Mammary epithelial cell (primary cell): ENCODE measurements at places on chromosomes 7 and 10.

DNA sequence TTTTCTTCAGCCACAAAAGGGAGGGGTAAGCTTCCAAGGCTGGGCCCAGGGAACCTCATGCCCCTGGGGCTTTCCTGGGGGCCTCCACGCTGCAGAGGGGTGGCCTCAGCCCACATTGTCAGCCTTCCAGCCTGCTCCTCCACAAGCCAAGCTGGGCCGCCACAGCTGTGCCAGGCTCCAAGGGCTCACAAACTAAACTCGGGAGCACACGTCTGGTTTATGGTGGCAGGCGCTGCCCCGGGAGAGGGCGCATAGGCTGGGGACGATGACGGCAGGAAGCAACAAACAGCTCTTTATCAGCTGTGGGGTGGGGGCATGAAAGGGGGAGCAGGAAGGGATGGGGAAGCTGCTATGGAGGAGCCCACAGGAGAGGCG, 6.3 kb upstream of the CDH23 start:
- DNase-seq = no peak

DNA sequence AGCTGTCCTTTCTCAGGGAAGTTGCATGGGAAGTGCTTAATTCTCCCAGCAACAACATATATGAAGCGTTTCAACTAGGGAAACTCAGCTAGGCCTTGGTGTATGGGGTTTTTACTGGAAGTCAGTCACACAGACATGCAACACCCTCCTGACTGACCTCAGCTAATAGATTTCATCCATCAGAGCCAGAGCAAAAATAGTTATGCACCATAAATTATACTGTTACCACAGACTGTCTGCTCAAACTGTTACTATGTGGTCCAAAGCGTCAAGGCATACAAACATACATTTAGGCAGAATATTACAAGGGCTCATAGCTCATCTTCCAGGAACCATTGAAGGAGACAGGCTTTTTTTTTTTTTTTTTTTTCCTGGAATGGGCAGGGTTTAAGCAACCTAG, 417.9 kb downstream of the ANKRD7 start:
- no peak for DNase-seq

DNA sequence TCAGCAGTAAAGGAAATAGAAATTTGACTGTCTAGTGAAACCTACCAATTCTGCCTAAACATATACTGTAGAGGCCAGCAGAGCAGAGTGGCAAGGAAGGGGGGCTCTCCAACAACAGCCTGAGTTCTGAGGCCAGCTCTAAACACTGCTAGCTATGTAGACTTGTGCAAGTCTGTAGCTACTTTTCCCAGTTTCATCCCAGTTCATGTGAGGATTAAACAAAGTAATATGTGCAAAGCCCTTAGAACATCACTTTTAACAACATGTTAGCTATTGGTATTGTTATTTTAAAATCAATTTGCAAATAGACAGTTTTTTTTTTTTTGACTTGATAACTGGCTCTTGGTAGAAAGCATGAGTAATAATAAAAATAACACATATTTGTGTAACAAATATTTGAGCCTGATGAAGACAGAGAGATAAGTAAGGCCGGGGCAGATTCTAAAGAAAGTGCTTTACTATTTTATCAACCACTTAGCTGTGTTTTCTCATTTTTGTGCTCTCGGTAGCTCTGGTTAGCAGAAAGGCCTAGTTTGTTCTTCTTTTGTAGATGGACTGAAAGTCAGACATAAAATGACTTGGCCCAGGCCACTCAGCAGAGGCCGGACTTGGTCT, 9.3 kb downstream of the CHST12 start:
- DNase-seq = no peak

- peak; percentile 48 for DNase-seq
Measured at GRCh38 chr10:119165171-119166117, at the start of gene SFXN4. SFXN4 (minus strand) TSS chr10:119165714; CDS start chr10:119165647, 67 bp downstream.

- DNase-seq = peak; percentile 19
Measured at GRCh38 chr7:29224726-29225125, 30.2 kb downstream of the CHN2 start.

DNA sequence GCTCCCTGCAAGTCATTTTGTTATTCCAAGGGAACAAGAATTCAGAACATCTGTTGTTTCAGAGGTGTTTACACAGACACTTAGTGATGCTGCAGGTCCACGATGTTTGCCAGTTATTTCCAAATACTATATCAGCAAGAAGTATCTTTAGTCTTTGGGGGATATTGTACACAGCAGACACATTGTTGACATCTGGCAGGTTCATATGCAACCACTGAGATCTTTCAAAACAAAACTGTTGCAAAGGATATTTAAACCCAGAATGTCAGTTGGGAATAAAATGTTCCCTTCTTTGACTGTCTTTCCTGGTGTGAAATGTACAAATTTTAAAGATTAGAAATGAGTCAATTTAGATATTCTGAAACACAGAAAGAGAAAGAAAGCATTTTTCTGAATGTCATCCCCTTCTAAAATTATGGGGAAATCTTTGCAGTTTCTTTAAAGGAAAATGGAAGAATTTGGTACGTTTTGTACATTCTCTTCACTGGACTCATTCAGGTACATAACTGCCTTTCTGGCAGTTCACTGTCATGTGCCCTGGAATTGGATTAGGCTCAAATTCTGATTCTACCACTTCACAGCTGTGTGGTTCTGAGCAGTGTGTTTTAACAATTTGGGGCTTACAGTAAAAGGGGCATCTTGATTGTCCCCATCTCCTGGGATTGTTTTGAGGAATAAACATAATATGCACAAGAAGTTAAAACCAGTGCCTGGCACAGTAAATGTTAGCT, 40.3 kb upstream of the CELF2 start:
- DNase-seq = no peak

DNA sequence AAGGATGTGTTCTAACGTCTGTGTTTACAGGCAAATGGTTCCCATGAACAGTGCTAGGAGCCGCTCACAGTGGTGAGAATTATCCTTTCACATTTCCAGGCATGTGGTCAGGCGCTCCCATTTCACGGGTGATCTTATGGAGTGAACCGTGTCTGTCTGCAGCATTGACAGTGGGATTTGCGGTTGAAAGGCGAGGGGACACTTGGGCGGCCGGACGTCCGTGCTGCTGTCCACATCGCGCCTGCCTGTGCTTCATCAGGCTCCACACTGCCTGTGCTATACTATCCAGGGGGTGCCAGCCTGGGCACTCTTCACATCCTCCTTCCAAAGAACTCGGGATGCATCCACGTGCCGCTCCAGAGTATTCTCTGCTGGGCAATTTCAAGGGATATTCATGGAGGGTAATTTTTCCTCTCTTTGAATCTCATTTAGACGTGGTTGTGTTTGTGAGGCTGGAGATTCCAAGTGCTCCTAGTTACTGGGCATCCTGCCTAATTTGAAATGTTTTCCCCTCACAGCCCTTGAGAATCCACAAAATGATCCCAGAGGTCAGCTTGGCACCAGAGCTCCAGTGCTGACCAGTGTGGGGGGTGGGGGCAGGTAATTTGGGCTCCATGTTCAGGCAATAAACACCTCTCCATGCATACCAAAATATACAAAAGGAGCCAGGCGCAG, 61.9 kb upstream of the EBF3 start:
- DNase-seq = no peak

DNA sequence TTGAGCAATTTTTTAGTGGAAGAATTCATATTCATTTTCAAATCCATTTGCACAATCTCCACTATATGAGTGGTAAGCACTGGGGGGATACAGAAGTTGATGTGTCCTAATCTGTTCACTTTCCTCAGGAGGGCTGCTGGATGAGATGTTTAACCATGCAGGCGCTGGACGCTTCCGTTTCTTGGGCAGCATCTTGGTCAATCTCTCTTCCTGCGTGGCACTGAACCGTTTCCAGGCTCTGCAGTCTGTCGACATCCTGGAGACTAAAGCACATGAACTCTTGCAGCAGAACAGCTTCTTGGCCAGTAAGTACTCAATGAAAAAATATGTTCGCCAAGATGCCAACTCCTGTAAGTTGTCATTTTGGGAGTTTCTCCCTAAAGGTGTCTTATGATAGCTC, 179.3 kb downstream of the ABCA13 start:
- no peak for DNase-seq

DNA sequence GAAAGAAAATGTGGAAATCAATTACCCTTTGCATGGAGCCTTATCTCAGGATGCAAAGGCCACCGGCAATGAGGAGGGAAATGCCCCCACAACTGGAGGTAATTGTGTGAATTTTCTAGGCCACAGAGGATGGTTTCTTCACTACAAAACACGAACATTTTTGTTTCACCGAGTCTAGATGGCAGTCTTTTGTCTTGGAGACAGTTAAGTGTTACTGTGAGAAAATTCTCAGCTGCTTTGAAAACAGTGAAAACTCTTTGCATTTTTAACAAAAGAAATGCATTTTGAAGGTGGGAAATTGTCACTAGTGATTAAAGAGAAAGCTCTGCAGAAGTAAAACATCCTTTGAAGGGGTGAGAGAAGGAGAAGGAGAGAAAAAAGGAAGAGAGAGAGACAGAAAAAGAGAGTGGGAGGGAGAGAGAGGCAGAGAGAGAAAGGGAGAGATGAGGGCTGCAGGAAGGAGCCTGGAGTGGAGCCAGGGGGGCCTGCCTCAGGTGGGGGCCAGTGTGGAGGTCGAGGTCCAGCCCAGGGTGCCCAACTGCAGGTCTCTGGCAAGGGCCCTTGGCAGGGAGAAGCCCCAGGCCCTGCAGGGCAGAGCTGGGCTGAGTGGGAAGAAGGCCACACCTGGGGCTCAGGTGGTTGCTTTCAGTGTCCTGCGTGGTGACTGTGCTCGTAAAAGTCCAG, 261.4 kb downstream of the ADARB2 start:
- DNase-seq = no peak
